ENCODE measurements at places on chromosomes 2 and 18.

- DNase-seq = no peak
Observed at GRCh38 chr18:50218432-50219197, 23.7 kb upstream of the MYO5B start.

GRCh38 chr2:111919794-111920608 is 21.6 kb downstream of the MERTK start:
- DNase-seq = no peak

- DNase-seq = no peak
Observed at GRCh38 chr2:236143811-236144210, 24.4 kb downstream of the GBX2 start.

DNA sequence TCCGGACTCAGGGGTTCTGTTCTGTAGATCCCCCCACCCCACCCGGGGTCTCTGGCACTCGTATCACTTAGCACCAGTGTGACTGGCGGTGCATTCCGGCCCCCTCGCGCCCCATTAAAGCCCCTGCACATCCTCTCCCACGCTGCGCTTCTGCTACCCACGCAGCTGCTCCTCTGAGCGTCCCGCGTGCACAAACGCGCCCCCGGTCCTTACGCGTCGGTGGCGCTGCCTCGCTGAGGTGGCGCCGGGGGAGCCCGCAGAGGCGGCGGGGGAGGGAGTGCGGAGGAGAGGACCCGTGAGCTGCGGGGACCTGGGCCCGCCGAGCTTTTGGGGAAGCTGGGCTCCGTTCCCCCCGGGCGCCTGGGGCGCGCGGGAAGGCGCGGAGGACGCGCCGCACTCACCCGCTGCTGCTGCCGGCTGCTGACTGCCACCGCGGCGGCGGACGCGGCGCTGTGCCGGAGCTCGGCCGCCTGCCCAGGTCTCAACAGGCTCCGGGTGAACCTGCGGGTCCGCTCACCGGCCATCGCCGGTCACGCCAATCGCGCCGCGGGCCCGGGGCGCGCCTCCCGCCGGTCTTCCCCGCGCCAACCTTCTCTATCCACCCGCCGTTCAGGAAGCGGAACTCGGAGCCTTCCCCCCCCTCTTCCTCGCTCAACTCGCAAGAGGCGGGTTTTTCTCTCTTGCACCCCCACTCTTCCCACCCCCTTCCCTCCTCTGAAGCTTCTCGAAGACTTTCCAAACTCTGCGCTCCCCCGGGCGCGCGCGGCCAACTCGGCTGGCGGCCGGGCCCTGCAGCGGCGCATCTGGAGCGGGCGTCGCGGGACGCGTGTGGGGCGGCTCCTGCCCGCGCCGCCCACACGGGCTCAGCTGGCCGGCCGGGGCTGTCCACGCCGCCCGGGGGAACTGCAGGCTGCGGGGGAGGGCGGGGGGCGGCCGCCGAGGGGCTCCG is at the start of gene DOCK10:
Gene DOCK10 (minus strand): TSS at position 618 of the 949 bp plus-strand sequence. CDS start 94 bp downstream, at position 524.
- DNase-seq = no peak

DNA sequence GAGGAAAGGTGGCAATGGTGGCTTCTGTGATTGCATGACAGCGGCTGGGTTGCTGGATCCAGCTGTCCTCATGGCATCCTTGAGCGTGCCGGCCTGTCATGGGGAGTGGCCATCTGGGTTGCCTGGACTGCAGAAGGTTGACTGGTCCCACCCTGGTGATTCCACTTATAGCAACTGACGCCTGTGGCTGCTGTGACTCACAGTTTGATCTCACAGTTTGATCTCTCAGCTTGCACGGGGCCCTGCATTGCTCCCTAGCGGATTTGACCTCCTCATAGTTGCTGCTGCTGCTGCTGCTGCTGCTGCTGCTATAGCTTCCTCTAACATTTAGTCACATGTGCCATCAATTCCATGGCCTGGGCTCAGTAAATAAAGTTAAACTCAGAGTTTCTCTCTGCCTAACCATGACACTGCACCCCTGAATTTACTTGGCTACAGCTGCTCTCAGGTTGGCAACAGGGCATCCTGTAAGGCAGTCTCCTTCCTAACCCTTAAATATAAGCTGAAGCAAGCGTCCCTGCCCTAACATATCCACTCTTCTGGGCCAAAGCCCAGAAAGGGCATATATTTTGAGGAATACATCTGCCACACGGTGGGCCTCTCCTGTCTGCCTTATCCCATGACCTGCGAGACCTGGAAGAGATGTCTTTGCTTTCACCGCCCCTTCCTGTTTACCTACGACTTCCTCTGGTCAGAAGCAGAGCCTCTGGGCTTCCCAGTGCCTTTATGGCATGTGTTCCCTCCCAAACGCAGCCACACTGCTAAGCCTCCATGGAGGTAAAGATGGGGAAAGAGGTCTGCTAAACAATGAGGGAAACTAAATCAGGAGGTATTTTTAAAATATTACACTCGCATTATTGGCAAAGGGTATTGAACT is 37.8 kb upstream of the CCDC150 start:
- DNase-seq = no peak
